ENCODE measurements at places on chromosomes 7 and 10.

- DNase-seq = no peak
Measured at GRCh38 chr7:138900035-138900828, 81.0 kb downstream of the KIAA1549 start.

- no peak for DNase-seq
Measured at GRCh38 chr7:78333530-78334425, 535.2 kb downstream of the PHTF2 start.

- no peak for DNase-seq
Measured at GRCh38 chr10:131159771-131160170, 151.8 kb downstream of the TCERG1L start.

GRCh38 chr7:117811696-117812095 is 61.5 kb downstream of the CTTNBP2 start:
- no peak for DNase-seq

- no peak for DNase-seq
Measured at GRCh38 chr10:67550046-67550445, 145.9 kb downstream of the CTNNA3 start.

GRCh38 chr10:60733826-60734225 is 44.5 kb upstream of the CDK1 start:
- DNase-seq = no peak

DNA sequence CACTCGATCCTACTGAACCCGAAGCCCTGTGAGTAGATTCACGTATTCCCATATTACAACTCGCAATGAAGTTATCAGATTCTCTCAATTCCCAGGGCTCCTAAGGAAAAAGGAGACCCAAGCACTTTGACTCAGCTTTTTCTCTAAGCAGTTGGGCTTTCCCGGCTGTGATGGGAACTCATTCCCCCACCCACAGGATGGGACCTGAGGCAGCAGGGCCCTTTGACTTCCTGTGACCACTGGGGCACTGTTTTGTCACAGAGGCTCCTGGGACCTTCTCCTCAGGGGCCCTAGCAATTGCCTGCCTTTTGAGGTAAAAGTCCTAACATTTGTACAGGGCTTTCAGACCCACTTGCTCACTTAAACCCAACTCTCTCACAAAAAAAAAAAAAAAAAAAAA is 122.8 kb upstream of the PDLIM1 start:
- DNase-seq = no peak

DNA sequence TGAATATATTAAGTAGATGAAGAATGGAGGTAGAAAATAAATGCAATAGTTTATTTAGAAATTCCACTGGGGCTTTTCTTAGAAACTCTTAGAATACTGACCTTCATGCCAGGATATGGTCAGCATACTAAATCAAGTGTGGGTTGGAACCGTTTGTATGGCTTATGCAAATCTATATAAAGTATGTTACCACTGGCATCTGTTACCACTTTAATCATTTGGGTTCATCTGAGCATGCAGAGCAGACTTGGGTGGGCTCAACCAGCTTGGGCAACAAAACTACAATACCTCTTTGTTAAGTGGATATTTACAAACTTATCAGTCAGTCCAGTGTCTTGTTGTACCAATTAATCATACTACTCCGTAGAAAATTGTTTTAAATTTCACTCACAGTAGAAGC is 125.8 kb downstream of the CRPPA start:
- no peak for DNase-seq

DNA sequence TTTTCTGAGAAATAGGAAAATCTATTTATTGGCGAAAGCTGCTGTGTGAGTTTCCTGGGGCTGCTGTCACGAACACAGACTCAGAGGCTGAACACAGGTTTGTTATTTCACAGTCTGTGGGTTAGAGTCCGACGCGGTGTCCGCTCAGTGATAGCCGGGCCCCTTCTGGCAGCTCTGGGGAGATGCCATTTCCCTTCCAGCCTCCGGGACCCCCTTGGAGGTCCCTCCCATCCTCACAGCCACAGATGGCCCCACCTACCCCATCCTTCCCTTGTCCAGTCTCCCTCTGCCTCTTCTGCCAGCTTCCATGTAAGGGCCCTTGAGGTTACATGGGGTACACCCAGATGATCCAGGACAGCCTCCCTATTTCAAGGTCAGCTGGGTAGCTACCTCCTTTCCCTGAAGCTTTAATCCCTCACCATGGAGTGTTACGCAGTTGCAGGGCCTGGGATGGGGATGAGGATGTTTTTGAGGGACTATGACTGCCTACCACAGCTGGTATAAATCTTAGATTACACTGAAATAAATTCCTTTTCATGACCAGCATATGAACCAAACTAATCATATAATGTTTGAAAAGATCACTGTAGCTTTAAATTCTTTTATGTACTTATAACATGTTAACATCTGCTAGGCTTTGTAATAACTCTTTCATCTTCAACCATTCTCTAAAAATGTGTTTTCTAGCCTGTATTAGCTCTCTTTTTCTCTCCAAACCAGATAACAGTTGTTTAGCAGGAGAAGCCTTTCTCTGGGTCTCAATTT is 98.5 kb downstream of the WDR37 start:
- no peak for DNase-seq

DNA sequence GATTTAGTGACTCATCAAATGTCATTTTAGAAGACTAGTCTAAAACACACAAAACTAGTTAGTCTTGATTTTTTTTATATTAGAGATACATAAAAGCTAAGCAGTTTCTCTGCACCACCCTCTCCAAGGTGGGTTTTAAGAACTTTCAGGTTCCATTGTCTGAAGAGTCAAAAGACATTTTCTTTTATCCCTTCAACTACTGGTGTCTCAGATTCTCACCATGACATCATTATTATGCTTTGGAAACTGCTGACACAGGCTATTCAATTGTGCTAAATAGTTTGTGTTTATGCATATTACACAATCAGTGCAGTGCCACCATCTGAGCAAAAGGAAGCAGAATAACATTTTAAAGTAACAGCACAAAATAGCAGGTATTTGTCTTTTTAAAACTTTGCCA is 52.2 kb downstream of the IGF2BP3 start:
- DNase-seq = no peak

GRCh38 chr7:43314379-43315158 is 202.1 kb downstream of the HECW1 start:
- peak; percentile 51 for DNase-seq

- no peak for DNase-seq
Measured at GRCh38 chr10:114471906-114472876, 67.9 kb upstream of the AFAP1L2 start.

GRCh38 chr10:88386204-88386788 is 196.8 kb downstream of the RNLS start:
- DNase-seq = no peak

DNA sequence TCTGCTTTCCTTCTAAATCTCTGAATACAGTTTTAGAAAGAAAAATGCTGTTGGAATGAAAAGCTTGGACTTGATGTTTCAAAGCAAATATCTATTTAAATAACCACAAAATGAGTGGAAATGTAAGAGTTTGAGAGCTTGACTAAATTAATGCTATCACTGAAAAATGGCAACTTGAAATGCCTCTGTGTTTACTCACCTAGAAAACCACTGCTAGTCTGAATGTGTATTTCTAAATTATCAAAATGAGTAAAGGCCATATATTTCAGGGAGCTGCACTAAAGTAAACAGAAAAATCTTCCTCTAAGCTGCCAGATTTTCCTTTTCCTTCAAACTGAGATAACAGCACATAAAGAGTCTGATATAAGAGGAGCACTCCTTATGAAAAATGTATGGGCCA is 87.9 kb downstream of the DPY19L1 start:
- no peak for DNase-seq

DNA sequence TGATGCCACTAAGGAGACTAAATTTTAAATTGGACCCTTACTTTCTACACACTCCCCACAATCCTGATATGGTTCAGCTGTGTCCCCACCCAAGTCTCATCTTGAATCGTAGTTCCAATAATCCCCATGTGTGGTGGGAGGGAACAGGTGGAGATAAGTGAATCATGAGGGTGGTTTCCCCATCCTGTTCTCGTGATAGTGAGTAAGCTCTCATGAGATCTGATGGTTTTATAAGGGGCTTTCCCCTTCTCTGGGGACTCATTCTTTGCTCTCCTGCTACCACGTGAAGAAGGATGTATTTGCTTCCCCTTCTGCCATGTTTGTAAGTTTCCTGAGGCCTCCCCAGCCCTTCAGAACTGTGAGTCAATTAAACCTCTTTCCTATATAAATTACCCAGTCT is 18.4 kb upstream of the BET1 start:
- DNase-seq = peak; percentile 9

GRCh38 chr7:46745707-46746090 is 824.6 kb upstream of the IGFBP3 start:
- no peak for DNase-seq

DNA sequence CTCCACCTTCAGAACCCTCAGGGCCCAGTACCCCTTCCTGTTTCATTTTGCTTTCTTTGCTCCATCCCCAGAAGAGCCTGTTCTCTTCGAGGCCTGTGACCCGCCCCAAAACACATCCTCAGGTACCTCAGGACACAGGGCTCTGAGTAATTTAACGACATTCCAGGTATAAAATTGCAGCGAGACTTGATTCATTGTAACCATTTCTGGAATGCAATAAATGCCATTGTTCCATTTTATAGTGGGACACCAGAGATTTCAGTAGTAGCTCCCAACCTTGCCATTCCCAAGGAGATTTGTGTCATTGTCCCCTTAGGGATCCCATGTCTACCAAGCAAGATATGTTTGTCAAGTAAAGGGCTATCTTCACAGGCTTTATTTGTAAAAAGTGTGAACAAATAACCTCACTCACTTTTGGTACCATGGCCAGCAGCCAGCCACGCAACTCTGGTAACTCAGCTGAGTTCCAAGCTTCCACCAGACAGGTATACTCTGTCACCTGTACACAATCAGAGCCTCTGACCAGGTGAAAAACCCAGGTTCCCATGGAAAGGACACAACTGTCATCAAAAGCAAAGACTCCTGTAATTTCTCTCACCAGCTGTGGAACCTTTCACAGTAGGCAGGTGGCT is 441.3 kb downstream of the PLXNA4 start:
- no peak for DNase-seq

DNA sequence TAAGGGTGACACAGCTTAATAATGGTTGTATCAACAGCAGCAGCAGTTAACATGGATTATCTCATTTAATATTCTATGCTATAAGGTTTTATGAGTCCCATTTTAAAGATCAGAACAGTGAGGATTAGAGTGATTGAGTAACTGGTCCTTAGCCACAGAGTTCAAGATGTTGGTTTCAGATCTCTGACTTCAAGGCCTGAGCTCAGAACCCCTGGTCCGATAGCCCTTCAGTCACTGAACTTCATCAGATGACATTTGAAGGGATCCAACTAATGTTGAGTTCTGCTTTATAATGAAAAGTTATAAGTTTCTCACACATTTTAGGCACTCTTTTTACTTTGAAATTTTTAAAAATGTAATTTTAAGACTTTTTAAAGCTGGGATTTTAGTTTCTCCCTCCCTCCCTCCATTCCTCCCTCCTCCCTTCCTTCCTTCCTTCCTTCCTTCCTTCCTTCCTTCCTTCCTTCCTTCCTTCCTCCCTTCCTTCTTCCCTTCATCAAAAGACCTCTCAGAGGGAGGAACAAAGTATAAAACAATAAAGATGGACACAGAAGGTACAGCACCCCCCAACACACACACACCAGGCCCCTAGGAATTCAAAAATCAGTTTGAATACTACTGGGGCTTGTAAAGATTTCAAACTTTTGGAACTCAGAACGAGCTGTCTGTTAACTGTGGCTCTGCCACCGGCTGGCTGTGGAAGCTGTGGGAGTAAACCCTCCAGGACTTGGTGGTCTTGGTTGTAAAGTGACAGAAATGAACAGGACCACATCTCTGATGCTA is 206.9 kb upstream of the AGK start:
- no peak for DNase-seq

DNA sequence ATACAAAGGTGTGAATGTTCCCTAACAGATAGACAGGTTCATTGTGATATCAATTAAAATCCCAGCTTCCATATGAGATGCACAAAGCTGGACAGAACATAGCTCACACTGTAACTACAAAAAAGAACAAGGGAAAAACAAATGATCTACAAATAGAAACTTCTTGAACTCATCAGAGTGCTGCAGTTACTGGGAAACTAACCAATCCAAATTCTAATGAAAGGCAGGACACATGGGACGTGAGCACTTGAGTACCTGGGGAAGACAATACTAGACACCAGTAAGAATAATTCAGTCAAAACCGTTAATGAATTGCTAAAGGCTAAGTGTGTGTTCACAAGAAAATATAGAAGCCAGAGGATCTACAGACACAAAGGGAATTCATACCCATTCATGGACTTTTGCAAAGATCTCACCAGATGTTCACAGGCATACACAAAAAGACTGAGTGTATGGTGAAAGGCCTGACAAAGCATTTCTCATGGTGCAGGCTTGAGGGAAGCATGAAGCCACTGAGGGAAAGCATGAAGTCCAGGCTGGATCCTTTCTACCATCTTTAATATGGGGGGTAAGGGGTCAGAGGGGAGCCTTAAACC is 7.8 kb upstream of the GPR22 start:
- DNase-seq = no peak

GRCh38 chr10:45220931-45221330 is 94.5 kb downstream of the OR13A1 start:
- no peak for DNase-seq

DNA sequence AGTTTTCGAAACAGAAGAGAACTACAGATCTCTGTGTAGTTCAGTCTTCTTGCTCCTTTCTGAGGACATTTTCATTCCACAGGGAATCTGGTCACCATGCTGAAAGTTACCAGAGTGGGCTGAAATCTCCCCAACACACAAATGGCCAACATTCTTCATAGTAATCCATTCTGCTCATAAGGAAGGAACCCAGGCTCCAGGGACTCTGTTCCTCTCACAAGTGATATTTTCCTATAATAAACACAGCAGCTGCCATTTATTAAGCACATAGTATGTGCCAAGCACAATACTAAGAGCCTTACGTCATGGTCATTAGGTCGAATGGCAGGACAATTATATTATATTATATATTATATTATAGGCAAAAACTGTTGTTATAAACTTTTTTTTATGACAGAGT is 109.8 kb downstream of the RAB11FIP2 start:
- no peak for DNase-seq

DNA sequence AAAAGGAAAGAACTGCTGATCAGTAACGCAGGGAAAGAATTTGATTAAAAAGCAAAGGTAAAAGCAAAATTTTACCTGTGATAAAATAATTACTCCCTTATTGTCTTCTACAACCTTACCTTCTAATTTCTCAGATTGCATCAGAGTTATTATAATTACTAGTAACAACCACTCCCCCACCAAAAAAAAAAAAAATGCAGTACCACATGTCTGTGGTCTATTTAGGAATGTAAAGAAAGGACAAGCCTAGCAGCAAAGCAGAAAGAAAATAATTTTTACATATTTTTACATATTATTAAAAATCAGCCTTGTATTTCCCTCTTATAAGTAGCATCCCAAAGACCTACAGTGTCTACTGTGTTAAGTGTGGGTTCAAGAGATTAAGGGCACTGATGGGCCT is 430.4 kb downstream of the TFEC start:
- no peak for DNase-seq
